ENCODE measurements at places on chromosomes 1 and 21. TPM values are rescaled to one million over a fixed set of nuclear protein-coding genes. Genes with fewer than 3 reads are reported as not detected.

Gene IL23R
- total RNA-seq = not detected

Gene MAP10
- 2.9 TPM for total RNA-seq

Gene USP16
- total RNA-seq = 35.4 TPM

Gene IQGAP3
- under 0.01 TPM for total RNA-seq

Gene FAM163A
- total RNA-seq = not detected

Gene BOLA1
- total RNA-seq = 29.5 TPM

Gene ADAMTS4
- 85.5 TPM for total RNA-seq

Gene OR2L13
- total RNA-seq = not detected

Gene FCRL2
- 0.66 TPM for total RNA-seq

Gene CRB1
- 0.48 TPM for total RNA-seq

Gene TACSTD2
- total RNA-seq = 230 TPM

Gene RRP1B
- 17.1 TPM for total RNA-seq

Gene ORC1
- 0.73 TPM for total RNA-seq

Gene LINGO4
- total RNA-seq = 0.33 TPM

Gene NBPF15
- total RNA-seq = 35.1 TPM

Gene NENF
- 142 TPM for total RNA-seq

Gene RNF186
- 4.3 TPM for total RNA-seq

Gene PROX1
- 7.5 TPM for total RNA-seq

Gene KPRP
- total RNA-seq = not detected

Gene PER3
- 16.0 TPM for total RNA-seq

Gene DNASE2B
- total RNA-seq = 7.2 TPM

Gene MIXL1
- not detected for total RNA-seq

Gene CD2
- 1.4 TPM for total RNA-seq

Gene F13B
- not detected for total RNA-seq

Gene LRRC39
- 1.9 TPM for total RNA-seq

Gene MPL
- total RNA-seq = not detected

Gene VWA1
- 35.7 TPM for total RNA-seq

Gene DDR2
- total RNA-seq = 47.2 TPM

Gene VWA5B1
- total RNA-seq = not detected

Gene C1orf87
- not detected for total RNA-seq

Gene ZNF683
- 0.59 TPM for total RNA-seq

Gene KIF21B
- 2.6 TPM for total RNA-seq

Gene KLHDC9
- 9.8 TPM for total RNA-seq

Gene GIPC2
- total RNA-seq = 3.6 TPM

Gene NRAS
- total RNA-seq = 27.4 TPM

Gene EVA1C
- 69.8 TPM for total RNA-seq

All from breast epithelium (tissue), 4 donors.